ENCODE measurements at places on chromosomes 2 and 18. TPM values are rescaled to one million over a fixed set of nuclear protein-coding genes. Genes with fewer than 3 reads are reported as not detected.

- no peak for DNase-seq
These were observed 6.0 kb downstream of the NCK2 start for GRCh38 chr2:105750735-105751134.

Gene PSMG2
- 41.9 TPM for total RNA-seq

DNA sequence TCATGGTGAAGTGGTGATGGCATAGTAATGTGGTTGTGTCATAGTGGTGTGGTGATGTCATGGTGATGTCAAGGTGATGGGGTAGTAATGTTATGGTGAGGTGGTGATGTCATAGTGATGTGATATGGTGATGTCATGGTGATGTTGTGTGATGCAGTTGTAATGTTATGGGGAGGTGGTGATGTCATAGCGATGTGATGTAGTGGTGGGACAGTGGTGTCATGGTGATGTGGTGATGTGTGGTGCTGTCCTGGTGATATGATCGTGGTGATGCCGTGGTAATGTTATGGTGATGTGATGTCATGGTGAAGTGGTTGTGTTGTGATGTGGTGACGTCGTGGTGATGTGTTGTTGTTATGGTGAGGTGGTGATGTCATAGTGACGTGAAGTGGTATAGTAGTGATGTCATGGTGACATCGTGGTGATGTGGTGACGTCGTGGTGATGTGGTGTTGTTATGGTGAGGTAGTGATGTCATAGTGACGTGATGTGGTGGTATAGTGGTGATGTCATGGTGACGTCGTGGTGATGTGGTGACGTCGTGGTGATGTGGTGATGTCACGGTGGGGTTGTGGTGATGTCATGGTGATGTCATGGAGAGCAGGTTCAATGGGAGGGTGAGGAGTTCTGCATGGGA is 242.7 kb upstream of the MYT1L start:
- no peak for DNase-seq

DNA sequence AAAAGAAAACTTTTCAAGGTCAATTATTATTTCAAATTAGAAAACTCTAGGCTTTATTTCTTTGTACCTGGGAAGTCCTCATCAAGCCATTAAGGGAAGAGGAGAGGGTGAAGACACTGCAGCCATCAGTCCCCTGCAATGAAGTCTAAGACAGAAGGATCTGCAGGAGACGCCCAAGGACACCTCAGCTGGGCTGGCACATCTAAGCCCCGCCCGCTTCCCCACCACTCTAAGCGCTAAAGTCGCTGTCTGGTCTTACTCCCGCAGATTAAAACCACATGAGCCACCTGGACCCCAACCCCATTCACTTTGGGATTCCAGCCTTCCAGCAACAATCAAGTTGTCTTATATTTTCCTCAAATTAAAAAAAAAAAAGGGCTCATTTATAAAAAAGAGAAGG is 104.4 kb downstream of the AFF3 start:
- DNase-seq: no peak

- DNase-seq: peak; percentile 15
These were observed 94.6 kb downstream of the PMAIP1 start for GRCh38 chr18:59994357-59994756.

Gene ZNF638
- 112 TPM for total RNA-seq

Gene LINC00305
- not detected for total RNA-seq

Gene IER3IP1
- 38.7 TPM for total RNA-seq

GRCh38 chr2:133908171-133908570 is 339.9 kb upstream of the NCKAP5 start:
- DNase-seq: no peak

DNA sequence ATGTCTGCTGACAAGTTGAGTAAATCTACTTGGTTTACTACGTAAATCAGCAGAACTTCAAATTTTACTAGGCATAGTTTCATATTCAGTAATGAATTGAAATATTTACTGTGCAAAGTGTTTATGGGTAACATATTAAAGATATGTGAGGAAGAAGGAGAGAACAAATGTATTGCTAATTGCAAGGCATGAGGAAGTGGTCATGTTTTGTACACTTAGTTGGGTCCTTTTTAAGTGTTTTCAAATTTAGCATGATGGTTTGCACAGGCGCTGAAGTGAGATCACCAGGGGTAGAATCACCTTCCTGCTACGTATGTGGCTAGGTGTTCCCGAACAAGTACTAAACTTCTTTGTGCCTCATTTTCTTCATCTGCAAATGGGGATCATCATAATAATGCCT is 1534.4 kb downstream of the LRP1B start:
- DNase-seq: no peak

Gene DSEL
- 3.3 TPM for total RNA-seq

Gene RAB10
- total RNA-seq: 308 TPM

GRCh38 chr2:241482126-241482955 is 26.0 kb downstream of the STK25 start:
- no peak for DNase-seq

DNA sequence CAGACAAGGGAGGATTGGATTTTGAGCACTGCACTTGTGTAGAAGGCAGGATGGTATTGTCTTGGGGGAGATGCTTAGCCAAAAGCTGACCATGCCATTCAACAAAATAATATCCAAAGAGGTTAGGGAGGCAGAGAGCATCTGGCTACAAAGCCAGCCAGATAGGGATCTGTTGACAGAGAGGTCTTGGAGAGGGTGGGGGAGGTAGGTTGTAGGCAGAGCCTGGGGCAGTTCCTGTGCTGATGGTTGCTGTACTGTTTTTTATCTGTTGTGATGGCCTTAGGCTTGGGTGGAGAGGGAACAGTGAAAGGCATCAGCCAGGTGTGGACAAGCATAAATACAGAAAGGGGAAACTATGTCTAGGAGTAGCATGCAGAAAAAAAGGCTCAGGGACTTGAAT is 100.9 kb downstream of the AQP4 start:
- DNase-seq: no peak

DNA sequence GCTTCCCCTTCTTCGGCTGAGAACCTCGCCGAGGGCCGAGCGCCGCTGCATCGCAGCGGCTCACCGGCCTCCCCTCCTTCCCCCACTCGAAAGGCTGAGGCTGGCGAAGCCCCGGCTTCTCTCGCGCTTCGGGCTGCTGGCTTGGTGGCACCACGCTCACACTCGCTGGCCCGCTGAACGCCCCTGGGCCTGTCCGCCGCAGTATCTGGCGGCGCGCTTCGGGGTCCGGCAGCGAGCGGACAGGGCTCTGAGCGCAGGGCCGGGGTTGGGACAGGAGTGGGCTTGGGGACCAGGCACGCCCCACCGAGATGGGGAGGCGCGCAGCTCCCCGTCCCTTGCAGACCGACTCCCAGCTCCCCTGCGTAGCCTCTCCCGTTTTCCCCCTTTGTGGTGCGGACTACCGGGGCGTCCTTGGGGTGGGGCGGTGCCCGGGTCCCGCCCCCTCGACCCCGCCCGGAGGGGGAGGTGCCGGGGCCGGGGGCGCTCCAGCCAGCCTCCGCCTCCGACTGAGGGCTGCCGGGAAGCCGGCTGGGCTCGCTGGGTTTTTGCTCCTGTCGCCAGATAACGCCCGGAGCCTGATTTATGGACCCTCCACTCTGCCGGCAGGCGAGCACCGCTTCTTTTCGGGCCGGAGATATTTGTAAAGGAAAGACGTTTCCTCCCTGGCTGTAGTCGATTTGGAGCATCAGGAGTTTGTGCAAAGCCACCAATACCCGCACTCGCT is 3.8 kb downstream of the GBX2 start:
- DNase-seq: no peak

GRCh38 chr18:80130555-80130954 is 21.5 kb downstream of the ADNP2 start:
- no peak for DNase-seq

GRCh38 chr2:95348609-95349567 is 51.7 kb downstream of the KCNIP3 start:
- no peak for DNase-seq

DNA sequence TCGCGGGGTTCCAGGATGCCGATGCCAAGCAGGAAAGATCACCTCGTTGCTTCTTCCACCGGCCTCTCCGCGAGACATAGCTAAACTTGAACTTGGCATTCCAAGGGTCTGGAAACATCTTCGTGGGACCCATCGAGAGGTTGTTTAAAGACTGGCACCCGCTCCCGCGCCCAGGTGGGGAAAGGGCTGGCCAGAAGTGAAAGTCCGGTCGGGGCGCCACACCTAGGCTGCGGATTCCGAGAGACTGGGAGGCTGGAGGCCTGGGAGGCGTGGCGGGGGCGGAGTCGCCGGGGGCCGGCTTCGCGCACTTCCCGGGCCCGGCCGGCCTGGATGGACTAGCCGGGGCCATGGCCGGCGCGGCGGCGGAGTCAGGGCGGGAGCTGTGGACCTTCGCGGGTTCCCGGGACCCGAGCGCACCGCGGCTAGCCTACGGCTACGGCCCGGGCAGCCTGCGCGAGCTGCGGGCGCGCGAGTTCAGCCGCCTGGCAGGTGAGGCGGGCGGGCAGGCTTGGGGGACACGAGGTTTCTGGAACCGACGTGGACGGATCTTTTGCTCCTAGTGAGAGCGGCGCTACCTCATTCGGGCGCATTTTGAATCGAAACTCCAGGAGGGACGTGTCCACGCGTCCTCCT is at the start of gene MOCOS:
TSS of gene MOCOS (plus strand) at position 305 of the 633 bp plus-strand sequence. CDS start at position 348, 43 bp downstream.
- peak; percentile 41 for DNase-seq

Gene RAB6C
- total RNA-seq: not detected

DNA sequence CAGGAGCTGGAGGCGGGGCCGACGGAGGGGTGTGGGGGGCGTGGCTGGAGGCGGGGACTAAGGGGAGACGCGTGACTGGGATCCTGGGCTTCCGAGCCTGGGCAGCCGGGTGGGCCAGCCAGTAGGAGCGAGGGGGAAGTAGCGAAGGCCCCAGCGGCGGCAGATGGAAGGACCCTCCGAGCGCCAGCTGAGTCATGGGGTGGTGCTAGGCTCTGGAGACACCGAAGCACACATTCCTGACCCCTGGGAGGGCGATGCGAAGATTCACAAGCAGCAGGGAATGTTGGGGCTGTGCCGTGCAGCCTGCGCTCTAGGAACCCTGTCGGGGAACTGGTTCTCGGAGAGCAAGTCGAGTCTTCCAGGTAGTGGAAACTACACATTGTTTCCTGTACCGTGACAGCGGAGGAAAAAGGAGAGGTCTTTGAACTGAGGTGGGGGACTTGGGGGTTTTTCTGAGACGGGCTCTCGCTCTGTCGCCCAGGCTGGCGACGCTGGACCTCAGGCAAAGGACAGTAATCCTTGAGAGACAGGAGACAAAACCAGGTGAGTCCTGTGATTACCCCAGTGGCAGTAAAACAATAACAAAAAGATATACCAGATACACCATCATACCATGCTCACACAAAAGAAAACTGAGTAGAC is 650 bp upstream of the AFG3L2 start:
- DNase-seq: no peak

DNA sequence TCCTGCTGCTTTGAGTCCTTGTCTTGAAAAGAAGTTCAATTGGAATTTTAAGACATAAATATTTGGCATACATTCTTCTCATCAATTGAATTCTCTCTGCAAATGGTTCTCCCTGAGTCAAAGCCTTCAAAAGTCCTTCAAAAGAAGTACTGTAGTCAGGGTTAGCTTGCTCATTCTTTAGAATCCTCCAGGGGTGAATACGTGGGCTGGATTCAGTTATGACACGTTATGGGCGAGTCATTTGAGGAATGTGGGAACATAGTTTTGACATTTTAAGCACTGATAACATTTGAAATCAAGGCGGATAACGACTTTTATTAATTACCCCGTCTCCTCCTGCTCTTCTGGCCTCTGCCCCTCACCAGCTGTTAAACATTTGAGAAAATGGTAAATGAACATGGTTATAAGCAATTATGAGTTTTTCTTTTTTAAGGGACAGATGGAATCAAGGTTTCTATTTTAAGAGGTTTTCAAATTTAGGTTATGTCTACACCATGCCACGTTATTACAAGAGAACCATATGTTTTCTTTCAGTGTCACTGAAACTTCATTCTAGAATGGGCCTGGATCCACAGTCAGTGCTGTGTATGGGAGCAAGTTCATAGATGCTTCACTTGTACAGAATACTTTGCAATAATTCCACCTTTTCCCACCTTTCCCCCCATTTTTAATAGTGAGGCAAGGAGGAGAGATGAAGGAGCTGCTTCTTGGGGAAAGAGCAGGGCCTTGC is 273.1 kb downstream of the TSN start:
- DNase-seq: peak; percentile 61

GRCh38 chr2:3523551-3524041 is 4.3 kb upstream of the ADI1 start:
- peak; percentile 39 for DNase-seq

GRCh38 chr2:33256162-33256755 is 220.2 kb upstream of the RASGRP3 start:
- DNase-seq: no peak

DNA sequence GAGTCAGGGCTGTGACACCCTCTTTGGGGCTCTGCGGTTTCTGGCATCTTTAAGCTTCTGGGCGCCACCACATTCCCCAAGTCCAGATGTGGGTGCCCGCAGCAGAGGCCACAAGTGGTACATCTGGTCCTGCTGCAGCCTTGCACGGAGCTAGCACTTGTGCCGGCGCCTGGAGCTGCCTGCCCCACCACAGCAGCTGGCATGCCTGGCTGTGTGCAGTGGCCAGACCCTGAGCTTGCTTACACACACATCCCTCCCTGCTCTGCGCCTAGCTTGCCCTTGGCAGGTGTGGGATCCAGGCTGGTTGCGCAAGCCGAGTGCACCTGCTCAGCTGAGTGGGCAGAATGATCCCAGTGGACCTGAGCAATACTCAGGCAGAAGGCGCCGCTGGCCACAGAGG is 27.3 kb downstream of the SLC4A10 start:
- DNase-seq: no peak

GRCh38 chr2:27781496-27781895 is 10.0 kb downstream of the MRPL33 start:
- DNase-seq: no peak

- DNase-seq: peak; percentile 30
These were observed 187.0 kb upstream of the CYRIA start for GRCh38 chr2:16852651-16853050.

DNA sequence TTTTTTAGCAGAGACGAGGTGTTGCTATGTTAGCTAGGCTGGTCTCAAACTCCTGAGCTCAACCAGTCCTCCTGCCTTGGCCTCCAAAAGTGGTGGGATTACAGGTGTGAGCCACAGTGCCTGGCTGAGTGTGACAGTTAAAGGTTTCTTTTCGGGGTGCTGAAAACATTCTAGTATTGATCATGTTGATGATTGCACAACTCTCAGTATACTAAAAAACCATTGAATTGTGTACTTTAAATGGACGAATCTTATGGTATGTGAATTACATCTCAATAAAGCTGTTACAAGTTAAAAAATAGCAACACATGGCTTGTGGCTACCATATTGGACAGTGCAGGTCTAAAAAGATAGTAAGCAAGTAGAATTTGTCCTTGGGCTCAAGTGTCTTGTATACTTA is 22.3 kb downstream of the PAPOLG start:
- DNase-seq: no peak

DNA sequence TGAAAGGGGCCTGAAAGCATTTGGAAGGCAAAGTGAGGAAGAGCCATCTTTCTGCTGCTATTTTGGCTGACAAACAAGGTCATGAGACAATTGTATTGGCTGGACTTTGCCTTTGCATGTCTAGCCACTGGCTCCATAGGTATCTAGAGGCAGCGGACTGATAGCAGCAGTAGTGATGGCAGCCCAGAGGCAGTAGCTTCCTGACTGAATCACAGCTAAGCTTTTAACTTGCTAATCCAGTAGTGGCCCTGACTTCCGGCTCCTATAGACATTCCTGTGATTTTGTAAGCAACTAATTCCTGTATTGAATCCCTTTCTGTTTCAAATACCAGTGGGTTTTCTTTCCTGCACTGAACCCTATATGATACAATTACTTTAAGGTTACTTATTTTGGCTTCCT is 69.8 kb upstream of the PDE1A start:
- DNase-seq: no peak
